ENCODE measurements at places on chromosomes 1 and 21.

DNA sequence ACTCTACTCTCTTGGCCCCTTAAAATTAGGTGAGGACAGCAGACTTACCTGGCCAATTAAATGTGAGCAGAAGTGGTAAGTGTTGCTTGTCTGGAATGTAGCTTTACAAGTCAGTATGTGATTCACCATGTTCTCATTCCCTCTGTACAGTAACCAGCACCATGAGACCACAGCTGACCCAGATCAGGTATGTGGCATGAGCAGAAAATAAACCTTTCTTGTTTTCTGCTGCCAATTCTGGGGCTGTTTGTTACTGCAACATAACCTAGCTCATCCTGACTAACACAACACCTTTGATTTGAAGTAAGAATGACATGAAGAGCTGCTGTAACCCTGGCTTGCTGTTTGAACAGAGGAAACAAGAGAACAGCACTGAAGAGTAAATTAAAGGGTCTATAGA lies 24.9 kb downstream of the ITPKB start:
- DNase-seq = no peak

DNA sequence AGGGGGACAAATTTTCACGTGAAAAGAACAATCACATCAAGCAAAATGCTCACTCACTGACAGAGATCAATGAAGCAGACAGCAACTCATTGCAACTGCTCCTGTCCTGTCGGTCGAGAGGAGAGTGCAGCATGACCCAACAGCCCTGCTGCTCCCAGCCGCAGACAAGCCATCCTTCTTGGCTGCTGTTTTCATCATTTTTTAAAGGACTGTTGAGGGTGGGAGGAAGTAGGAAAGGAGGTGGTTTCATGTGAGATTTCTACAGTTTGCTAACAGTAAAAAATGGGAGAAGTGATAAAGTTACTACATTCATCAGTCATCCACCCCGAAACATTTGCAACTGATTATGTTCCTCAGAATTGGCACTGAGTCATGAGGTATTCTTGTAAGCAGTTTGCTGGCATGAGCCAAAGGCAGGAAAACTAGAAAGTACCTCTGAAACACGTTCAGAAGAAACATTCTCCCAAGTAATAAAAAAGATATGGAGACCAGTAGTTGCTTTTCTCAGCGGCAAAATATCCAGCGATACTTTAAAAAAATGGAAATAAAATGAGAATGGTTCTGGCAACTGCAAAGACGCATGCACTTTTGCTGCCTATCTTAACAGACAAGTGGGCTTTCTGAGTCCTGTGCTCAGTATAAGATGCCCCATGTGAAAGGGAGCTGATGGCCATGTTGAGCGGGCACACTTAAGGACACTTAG lies 72.0 kb upstream of the CLDN14 start:
- no peak for DNase-seq

- no peak for DNase-seq
Observed at GRCh38 chr1:14761291-14762153, 163.0 kb downstream of the KAZN start.

DNA sequence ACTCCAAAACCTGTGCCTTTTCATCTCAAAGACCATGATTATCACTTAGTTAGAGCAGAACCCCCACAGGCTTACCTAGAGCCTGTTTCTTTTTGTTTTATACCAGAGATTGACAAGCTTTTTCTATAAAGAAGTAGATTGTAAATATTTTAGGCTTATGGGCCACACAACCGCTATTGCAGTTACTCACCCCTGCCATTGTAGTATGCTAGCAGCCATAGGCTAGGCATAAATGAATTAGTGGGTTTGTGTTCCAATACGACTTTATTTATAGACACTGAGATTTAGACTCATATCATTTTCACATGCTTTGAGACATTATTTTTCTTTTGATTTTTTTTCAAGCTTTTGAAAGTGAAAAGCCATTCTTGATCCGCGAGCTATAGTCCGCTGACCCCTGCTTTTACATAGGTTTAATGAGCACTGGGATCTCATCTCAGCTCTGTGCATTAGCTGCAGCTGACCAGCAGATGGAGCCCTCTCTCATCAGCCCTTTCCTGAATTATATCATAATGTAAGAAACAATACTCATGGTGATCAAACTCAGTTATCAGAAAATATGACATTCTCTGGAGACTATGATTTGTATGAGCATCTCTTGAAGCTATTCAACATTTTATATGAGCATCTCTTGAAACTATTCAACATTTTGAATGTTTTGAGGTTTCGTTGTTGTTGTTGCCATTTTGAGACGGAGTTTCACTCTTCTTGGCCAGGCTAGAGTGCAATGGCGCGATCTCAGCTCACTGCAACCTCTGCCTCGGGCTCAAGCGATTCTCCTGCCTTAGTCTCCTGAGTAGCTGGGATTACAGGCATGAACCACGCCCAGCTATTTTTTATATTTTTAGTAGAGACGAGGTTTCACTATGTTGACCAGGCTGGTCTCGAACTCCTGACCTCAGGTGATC lies 111.9 kb upstream of the L1TD1 start:
- no peak for DNase-seq

DNA sequence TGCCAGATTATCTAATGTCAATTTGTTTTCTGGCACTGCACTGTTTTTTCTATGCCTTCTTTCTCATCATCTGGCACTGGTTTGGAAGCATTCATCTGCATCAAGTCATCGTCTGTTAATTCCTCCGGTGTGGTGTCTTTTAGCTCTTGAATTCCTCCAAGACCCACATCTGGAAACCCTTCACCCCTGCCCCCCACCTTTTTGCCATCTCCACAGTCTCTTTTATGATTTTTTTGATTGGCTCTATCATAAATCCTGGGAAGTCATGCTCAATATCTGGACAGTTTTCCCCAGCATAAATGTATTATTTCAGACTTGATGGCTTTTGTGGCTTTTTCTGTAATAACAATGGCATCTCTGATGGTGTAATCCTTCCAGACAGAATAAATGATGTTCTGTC lies 10.4 kb upstream of the KCNK1 start:
- no peak for DNase-seq

DNA sequence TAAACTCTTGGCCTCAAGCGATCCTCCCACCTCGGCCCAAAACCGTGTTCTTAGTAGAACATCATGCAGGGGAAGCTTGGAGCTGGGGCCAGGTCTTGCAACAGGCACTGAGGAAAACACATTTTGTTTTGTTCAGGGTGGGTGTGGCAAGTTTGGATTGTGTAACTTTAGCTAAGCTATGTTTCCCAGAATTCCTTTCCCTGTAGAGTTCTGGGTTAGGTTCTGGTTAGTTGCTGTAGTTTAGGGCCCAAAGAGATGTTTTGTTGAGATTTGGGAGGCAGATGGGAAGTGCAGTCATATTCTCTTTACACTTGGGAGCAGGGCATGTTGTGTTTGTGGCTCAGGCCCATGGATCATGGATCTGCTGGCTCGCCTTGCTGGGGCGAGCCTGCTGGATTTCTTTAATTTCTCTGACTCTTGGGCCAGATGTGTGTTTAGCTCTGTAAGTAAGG lies 24.0 kb downstream of the PLA2G5 start:
- no peak for DNase-seq

DNA sequence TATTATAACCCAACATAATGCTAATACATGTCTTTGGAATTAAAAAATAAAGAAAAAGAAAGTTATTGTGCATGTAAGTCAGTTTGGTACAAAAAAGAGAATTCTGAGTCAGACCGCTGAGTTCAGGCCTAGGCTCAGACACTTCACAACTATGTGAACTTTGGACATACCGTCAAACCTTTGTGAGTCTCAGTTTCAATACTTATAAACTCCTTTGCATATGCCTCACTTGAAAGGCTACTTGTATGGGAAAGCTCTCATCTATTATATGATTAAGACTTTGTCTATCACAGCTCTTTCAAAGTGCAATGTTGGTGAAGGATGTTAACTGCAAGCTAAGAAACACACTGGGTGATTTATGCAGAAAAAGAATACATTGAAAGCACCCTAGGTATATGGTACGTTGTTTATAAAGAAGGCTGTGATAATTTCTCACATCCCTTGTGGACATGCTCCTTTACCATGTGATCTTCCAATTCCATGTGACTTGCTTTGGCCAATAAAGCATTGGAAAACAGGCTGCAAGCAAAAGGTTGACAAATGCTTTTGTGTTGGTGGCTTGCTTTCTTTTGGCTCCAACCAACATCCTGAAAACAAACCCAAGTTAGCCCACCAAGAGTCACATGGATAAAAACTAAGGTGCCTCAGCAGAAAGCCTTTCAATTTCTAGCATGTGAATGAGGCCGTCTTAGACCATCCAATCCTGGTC lies 49.6 kb downstream of the INTS7 start:
- DNase-seq = no peak

DNA sequence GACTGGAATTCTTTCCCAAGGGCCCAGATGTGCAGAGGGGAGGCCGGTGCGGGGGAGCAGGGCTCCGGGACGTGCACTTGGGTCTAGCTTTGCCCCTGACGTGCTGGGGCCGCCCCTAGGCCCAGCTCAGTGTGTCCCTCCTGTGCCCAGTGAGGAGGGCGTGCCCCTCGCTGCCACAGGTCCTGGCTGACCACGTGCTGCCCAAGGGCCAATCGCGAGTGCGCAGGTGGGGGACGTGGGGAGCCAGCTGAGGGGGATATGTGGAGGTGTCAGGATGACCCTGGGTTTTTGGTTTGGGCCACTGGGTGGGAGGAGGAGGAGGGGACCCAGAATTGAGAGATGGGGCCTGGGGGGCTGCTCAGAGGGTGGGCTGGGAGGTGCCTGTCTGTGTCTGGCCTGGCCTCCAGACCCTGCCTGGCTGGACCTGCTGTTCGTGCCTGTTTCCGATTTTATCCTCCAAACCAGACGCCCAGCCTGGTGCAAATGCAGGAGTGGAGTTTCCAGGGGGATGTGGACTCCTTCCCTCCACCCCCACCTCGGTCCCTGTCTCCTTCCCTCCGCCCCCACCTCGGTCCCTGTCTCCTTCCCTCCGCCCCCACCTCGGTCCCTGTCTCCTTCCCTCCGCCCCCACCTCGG lies 6.1 kb upstream of the RNF223 start:
- DNase-seq = no peak

DNA sequence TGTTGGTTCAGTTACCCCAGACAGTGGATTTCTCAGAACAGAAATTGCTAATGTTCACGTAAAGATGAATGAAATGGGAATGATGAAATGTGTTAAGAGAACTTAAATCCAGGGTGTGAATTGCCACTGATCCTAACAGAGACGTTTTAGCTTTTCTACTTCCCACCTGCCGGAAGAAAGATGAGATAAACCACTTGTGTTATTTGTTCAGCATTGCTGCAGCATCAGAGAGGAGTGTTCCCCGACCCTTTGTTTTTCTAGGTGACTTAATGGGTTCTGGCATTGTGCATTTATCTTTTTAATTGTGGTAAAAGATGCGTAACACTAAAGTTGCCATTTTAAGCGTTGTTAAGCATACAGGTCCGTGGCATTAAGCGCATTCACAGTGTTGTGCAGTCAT lies 122.3 kb downstream of the GALNT2 start:
- DNase-seq = no peak

DNA sequence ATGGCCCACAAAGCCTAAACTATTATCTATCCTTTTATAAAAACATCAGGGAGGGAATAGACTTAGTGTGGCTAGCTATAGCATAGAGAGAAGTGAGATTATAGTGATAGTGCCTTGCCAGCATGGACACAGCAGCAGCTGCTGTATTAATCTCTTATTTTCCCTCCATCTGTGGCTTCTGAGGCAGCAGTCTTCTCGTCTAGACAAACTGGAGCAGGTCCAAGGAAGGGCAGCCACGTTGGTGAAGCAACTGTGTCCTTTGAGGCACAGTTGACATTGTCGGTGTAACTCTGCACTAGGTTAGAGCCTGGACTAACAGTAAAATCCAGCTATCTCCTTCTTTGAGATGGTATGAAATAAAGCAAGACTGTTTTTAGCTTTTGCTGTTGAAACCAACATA lies 131.3 kb downstream of the CACHD1 start:
- DNase-seq = no peak

DNA sequence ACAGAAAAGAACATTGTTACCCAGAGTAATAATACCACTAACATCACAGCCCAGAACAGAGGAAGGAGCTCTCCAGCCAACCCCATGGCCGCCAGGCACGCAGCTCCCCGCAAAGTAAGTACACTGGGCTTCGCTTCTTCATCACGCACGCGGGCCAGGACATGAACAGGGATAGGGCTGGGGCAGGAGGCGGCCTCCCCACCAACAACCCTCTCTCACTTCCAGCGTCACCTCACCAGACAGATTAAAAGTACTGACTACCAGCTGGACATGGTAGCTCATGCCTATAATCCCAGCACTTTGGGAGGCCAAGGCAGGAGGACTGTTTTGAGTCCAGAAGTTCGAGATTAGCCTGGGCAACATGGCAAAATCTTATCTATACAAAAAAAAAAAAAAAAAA lies 78.3 kb downstream of the NPHP4 start:
- DNase-seq = no peak

GRCh38 chr1:114270282-114270681 lies 116.6 kb upstream of the SYT6 start:
- no peak for DNase-seq

GRCh38 chr1:22447621-22448111 lies 4.0 kb upstream of the ZBTB40 start:
- DNase-seq = no peak

- DNase-seq = no peak
Observed at GRCh38 chr1:162405800-162406199, 6.1 kb downstream of the SH2D1B start.

DNA sequence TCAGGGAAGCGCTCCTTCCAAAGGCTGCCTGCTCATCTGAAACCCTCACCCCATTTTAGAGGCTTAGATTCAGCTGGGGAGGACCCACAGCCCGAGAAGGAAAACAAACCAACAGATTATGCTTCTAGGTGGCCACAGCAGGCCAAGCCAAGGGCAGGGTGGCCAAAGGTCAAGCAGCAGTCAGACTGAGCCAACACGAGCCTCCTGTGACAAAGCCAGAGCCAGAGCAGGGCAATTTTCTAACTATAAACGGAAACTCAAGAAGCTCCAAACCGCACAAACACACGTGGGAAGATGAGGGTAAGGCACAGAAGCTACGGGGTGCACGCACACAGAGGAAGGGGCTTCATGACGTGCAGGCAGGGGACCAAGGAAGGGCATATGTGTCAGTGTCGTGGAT lies 64.1 kb downstream of the PLEKHA6 start:
- no peak for DNase-seq

- DNase-seq = no peak
Observed at GRCh38 chr1:187491082-187491720, 662.5 kb downstream of the PLA2G4A start.

GRCh38 chr1:155166471-155167165 lies 6.5 kb downstream of the KRTCAP2 start:
- DNase-seq = no peak

GRCh38 chr21:27352885-27353284 lies 386.0 kb upstream of the ADAMTS5 start:
- no peak for DNase-seq

- DNase-seq = no peak
Observed at GRCh38 chr21:27722095-27722494, 755.2 kb upstream of the ADAMTS5 start.
